NCI-H1048 (cell line): ENCODE measurements at places on chromosomes 2 and 18.

- DNase-seq, result no peak
Measured at GRCh38 chr2:10148268-10148667, 25.7 kb downstream of the RRM2 start.

- no peak for DNase-seq
Measured at GRCh38 chr2:72925328-72925943, 8.1 kb downstream of the EMX1 start.

- no peak for DNase-seq
Measured at GRCh38 chr2:550860-551567, 126.2 kb downstream of the TMEM18 start.

DNA sequence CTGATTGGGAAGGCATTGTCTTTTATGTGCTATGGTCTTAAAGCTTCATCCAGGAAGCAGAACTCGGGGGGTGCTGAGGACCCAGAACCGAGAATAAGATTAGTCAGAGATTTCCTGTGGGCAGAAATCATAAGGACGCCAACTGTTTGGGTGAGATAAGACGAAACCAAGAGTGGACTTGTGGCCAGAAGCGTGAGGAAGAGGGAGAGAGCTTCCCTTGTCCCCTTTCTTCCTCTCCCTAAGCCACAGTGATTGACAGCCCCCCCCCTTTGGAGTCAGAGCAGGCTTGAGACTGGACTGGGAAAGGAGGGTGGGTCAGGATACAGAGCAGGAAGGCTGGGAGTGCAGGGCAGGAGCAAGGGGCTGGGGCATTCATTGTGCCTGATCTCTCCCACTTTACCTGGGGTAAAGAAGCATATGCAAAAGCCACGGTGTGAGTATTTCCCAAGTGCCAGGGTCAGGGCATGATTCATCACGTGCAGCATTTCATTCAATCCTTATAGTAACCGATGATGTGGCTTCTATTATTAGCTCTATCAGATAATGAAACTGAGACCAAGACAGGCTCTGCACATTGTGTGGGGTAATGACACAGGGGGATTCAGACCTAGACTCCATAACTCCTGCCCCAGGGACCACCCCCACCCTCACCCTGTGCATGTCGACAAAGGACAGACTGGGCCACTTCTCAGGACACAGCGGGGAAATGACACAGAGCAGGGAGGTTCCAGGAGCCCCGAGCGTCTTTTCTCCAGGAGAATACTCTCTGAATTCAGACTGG, 3.0 kb upstream of the IL1RN start:
- DNase-seq, result no peak

- DNase-seq, result no peak
Measured at GRCh38 chr18:51150113-51150700, 47.3 kb downstream of the MEX3C start.

GRCh38 chr2:151711025-151711424, 23.3 kb downstream of the NEB start:
- no peak for DNase-seq

- no peak for DNase-seq
Measured at GRCh38 chr2:46502291-46502885, 23.0 kb downstream of the TMEM247 start.

DNA sequence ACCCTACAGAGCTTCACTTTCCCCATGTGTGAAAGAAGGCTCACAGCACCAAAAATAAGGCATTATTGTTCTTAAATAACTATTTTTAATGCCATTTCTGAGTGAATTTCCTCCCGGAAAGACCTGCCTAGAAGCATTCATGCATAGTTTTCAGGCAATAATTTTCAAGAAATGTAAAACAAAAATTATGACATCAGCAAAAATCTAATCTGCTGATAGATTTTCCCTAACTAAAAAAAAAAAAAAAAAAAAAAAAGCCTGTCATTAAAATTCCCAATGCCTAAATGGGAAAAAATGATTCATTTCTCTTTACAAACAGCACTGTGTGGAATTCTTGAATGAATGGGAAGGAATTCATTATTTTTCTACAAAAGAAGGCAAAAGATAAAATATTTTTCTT, 35.4 kb downstream of the ABCB11 start:
- DNase-seq, result no peak

- no peak for DNase-seq
Measured at GRCh38 chr18:78151948-78152725, 827.5 kb upstream of the SALL3 start.

DNA sequence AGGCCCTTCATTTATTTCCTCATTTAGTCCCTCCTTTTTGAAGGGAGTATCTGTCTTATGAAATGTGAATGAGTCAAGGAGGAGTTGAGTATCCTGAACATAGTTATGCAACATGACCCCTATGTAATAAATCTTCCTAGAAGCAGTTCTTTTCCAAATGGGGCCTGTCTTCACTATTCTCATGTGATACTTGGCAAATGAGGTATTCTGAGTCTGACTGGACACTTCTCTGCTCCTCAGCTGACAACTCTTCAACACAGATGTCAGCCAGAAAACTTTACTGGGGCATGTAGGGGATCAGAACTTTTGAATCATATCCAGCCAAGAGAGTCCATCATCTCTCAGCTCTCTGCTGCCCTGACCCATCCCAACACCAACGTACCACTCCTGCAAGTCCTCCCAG, 291.6 kb downstream of the ZNF385B start:
- no peak for DNase-seq

GRCh38 chr2:152420363-152420762, 85.4 kb downstream of the FMNL2 start:
- no peak for DNase-seq

- no peak for DNase-seq
Measured at GRCh38 chr2:105382177-105382576, 16.7 kb downstream of the FHL2 start.

DNA sequence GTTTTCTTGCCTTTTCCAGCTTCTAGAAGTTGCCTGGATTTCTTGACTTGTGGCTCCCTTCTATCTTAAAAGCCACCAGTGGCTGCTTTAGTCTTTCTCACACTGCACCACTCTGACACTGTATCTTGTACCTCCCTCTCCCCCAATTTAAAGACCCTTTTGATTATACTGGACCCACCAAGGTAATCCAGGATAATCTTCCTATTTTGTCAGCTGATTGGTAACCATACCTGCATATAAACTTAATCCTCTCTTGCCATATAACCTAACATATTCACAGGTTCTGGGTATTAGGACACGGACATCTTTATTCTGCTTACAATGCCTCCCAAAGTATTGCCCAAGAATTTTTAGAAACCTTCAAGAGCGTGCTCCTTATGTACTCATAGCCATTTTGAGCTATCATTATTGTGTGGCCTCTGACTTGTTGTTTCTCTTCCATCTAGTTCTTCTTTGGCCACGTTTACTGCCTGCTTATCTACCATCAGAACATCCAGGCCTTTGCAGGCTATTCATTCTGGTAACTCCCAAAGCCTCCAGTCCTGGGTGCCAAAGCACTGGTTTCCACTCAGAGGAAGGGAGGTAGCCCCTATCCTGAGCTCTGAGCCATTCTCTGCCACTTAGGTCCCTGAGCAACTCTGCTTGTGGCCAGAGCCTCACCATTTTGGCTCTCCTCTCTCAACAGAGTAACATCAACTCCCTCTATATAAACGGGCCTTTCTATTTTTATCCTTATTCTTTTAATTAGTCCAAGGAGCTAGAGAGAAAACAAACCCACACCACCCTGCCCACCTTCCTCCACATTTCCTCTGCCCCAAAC, 70.8 kb downstream of the MYO3B start:
- DNase-seq, result no peak

DNA sequence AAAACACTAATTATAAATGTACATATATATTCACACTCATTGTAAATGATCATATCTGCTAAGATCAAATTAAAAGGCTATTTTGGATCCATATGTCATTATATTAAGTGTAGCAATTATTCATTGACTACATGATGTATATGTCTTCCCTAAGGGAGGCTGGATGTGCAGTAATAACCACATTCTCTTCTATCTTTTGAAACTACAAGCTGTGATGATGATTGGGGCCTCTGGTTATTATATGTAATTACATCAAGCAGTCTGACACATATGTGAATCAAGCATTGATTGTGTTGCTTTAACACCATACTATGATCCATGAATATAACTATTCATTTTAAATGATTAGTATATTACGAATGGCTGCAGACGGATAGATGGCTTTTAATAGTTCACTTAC, 1973.4 kb downstream of the SUCLG1 start:
- no peak for DNase-seq

GRCh38 chr2:106144621-106145331, 49.3 kb downstream of the UXS1 start:
- DNase-seq, result no peak

- DNase-seq, result no peak
Measured at GRCh38 chr2:54360055-54360792, 95.9 kb upstream of the SPTBN1 start.

- no peak for DNase-seq
Measured at GRCh38 chr2:128637481-128638155, 318.9 kb upstream of the HS6ST1 start.

DNA sequence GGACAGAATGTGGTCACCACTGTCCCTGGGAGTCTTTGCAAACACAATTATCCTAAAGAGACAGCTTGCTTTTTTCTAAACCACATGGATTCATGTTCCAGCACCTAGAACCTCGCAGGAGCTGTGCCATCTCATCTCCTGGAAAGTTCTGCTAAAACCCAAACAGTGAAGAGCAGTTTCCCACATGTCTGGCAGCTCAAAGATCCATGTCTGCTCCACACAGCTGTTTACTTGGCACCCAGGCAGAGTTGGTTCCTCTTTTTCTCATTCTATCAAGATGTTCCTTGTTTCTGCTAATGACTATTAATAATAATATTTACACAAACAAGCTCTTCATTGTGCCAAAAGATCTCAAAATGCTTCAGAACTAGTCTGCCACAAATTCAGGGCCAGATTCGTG, 30.1 kb upstream of the PID1 start:
- no peak for DNase-seq

GRCh38 chr2:106181064-106181463, 13.0 kb downstream of the UXS1 start:
- no peak for DNase-seq

DNA sequence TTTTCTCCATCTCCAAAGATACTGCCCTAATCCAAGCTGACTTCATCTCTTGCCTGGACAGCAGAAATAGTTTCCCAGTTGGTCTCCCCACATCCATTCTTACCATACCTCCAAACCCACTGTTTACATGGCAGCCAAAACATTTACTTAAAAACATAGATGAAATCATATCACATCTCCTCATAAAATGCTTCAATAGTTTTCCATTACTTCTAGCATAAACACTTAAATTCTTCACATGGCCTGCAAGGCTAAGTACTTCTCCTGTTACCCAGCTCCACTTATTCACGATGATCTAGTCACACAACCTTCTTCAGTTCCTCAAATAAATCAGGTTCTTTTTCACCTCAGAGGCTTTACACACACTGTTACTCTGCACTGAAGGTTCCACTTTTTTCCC, 185.8 kb upstream of the ACVR2A start:
- DNase-seq, result no peak

DNA sequence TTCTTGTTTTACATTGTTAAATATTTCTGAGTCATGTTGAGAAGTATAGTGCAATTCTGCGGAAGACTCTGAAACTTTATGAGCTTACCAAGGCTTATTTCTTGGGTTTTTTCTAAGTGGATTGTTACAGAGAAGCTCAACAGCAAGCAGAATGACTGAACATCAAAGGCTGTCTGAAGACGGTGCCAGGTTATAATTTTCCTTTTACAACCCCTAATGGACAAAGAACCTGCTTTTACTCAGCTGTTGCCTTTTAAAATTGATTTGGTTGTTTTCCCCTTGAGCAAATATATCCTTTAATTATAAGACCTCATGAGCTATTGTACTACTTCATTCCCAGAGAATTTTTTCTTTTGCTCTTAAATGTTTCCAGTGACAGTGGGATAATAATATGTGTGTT, 41.6 kb downstream of the LAMA3 start:
- DNase-seq, result no peak

- DNase-seq, result no peak
Measured at GRCh38 chr18:38695559-38696280, 1130.1 kb upstream of the CELF4 start.

- no peak for DNase-seq
Measured at GRCh38 chr2:134245340-134245984, 8.4 kb upstream of the MGAT5 start.

- no peak for DNase-seq
Measured at GRCh38 chr2:231110551-231110950, 14.3 kb downstream of the HTR2B start.

DNA sequence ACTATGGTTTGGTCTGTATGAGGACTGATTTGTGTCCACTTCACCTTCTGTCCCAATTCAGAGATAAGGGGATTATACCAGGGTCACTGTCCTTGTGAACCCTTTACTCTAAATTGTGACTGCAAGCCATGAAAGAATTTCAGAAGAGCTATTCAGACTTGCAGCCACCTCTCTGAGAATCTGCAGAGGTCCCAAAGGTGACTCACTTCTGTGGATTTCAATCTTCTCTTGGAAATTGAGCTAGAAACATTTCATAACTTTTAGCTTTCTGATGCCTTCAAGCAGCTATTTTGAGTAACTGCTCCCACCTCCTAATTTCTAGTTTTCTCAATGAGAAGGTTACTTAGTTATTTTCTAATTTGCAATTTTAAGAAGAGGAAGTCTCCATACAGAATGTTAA, 1242.4 kb upstream of the ACVR2A start:
- no peak for DNase-seq

DNA sequence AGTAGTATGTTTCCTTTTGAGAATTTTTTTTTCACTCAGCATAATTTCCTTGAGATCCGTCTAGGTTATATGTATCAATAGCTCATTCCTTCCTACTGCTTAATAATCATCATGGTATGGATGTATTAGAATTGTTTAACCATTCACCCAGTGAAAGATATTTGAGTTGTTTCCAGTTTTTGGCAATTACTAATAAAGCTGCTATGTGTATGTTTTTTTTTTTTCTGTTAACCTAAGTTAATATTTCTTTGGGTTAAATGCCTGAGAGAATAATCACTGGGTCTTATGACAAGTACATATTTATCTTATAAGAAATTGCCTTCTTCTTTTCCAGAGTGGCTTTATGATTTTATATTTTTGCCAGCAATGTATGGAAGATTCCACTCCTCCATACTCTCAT, 96.4 kb upstream of the ST6GAL2 start:
- DNase-seq, result no peak

DNA sequence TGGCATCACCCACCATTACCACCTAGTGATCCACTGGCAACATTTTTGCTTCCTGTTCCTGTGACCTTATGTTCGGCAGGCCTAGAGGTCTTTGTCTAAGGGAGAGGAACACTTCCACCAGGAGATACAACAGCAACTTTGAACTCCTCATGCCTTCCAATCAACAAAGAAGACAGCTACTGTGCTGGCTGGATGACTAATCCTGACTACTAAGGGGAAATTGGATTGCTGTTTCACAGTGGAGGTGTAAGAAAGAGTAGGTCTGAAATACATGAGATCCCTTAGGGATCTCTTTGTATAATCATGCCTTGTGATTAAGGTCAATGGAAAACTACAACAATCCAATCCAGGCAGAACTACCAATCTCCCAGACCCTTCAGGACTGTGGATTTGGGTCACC, 45.2 kb downstream of the EIF2AK3 start:
- DNase-seq, result no peak
